ENCODE measurements at places on chromosomes 7 and 10. TPM values are rescaled to one million over a fixed set of nuclear protein-coding genes. Genes with fewer than 3 reads are reported as not detected.

Gene SPAM1
- not detected for total RNA-seq

DNA sequence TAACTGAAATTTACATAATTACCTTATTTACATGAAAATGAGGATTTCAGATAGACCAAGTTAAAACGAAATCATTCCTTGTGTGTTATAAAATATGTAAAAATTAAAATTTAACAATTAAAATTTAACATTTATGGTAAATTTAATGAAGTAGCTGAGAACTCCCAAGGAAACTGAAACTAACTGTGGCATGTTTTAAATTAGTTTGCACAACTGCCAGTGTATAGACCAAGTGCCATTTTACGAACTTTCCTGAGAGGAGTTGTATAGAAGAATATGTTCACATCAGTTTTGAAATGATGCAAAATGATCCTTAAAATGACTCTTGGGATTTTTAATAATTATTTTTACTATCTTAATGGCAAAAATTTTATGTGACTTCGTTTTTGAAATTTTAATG is 23.6 kb downstream of the PDLIM1 start:
- peak overlapping the region; percentile 40 for H3K4me3 ChIP-seq
- DNase-seq = no peak
- peaks cover 63% of the 10 kb centered on the region for H3K36me3 ChIP-seq
- peak overlapping the region; percentile 99 for H3K27ac ChIP-seq
- peaks cover 31% of the 10 kb centered on the region for H3K4me1 ChIP-seq

DNA sequence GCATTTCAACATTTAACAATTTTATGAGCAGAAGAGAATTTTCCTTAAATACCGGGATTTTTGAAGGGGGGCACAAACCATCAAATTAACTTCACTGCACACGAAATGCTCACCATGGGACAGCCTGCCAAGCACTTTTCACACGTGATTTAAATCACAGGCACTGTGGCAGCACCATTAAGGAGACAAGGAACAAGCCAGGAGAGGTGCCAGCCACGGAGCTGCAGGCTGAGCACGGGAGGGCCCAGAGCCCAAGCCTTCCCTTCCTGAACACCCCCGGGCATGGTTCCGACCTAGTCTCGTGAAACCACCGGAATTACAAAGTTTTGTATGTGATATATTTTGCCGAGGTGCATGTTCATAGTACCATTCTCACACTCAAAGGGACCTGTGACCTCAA is 13.4 kb downstream of the PITRM1 start:
- H3K36me3 ChIP-seq = peaks cover 73% of the 10 kb centered on the region
- H3K4me1 ChIP-seq = no peaks in the 10 kb centered on the region
- DNase-seq = no peak
- H3K4me3 ChIP-seq = no peak overlapping the region

- peak; percentile 8 for DNase-seq
- no peak overlapping the region for H3K27ac ChIP-seq
- no peak overlapping the region for H3K4me3 ChIP-seq
- H3K27me3 ChIP-seq = no peaks in the 10 kb centered on the region
- H3K4me1 ChIP-seq = peaks cover 6% of the 10 kb centered on the region
Observed at GRCh38 chr10:3926675-3927525, 141.9 kb upstream of the KLF6 start.

Gene LRRTM3
- not detected for total RNA-seq

DNA sequence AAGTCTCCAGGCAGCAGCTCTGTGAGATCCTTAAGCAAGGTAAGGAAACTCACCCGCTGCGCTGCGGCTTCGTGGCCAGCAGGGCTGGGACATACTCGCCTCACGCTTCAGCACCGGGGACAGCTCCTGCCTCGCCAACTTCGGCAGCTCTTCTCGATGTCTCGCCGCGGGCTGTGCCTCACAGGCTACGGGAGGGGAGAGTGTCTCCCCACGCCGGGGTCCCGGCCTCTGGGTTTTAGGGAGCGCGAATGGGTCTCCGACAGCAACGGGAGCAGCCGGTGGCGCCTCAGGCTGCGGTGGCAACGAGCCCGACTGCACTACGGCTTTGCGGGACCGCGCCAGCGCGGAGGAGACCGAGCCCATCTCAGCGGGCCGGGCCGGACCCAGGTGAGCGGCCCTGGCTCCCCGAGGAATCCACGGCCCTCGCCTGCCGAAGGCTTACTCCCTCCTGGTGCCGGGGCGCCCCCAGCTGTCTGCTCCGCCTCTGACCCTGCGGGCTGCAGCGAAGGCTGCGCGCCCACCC is 62.4 kb downstream of the LSM5 start:
- no peak overlapping the region for H3K4me3 ChIP-seq
- peaks cover 48% of the 10 kb centered on the region for H3K27me3 ChIP-seq
- no peaks in the 10 kb centered on the region for H3K36me3 ChIP-seq
- H3K27ac ChIP-seq = no peak overlapping the region

- H3K4me3 ChIP-seq = no peak overlapping the region
- H3K4me1 ChIP-seq = peaks cover 10% of the 10 kb centered on the region
- peaks cover 96% of the 10 kb centered on the region for H3K36me3 ChIP-seq
- H3K27ac ChIP-seq = peak overlapping the region; percentile 51
- H3K27me3 ChIP-seq = no peaks in the 10 kb centered on the region
- peak; percentile 62 for DNase-seq
Observed at GRCh38 chr10:46006219-46006618, 24.2 kb downstream of the NCOA4 start.

GRCh38 chr7:8261711-8262695 is at the start of gene ICA1:
Gene ICA1 (minus strand): TSS chr7:8262167. CDS start chr7:8235926, 26,241 bp downstream.
- H3K27me3 ChIP-seq = no peaks in the 10 kb centered on the region
- peak; percentile 66 for DNase-seq
- H3K36me3 ChIP-seq = no peaks in the 10 kb centered on the region
- H3K4me1 ChIP-seq = no peaks in the 10 kb centered on the region

Gene SSC4D
- 0.42 TPM for total RNA-seq

DNA sequence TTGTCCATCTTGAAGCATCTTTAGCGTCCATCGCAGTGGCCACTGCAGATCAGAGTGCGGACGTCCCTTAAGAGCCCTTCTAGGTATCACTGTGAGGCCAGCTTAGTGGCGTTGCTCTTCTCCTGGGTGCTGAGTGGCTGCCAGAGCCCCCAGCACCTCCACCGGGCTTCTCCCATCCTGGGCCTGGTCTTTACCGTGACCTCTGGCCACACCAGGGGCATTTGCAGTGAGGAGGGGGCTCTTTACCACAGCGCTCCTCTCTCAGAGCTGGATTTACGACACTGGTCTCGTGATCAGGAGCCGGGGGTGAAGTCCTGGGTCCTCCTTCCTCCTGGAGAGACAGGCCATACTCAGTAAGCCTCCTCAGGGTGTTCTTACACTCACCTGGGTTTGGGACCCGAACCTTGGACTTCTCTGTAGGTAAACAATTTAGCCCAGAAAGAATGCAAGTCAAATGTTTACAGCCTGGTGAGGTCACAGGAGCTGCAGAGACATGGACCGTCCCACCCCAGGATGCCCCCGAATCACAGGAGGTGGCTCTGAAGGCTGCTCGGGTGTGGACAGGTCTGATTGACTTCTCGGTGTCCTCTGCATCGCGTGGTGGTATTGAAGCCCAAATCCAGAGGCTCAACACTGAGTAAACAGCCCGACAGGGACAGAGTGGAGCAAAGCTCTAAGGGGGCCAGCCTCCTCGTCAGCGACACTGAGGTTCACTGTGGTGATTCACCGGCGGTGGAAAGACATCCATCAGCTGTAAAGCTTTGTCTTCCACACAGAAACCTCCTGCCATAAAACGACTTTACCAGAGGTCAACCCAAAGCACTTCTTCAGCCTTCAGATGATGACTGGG is 33.0 kb downstream of the JAKMIP3 start:
- H3K4me3 ChIP-seq = no peak overlapping the region
- H3K27ac ChIP-seq = no peak overlapping the region
- DNase-seq = no peak
- H3K27me3 ChIP-seq = peaks cover 28% of the 10 kb centered on the region

Gene CCDC3
- total RNA-seq = 0.10 TPM

- peaks cover 9% of the 10 kb centered on the region for H3K27me3 ChIP-seq
- no peak for DNase-seq
- peaks cover 2% of the 10 kb centered on the region for H3K4me1 ChIP-seq
- no peak within 1 kb of the TSS for H3K27ac ChIP-seq
- H3K36me3 ChIP-seq = no peaks in the 10 kb centered on the region
Observed at GRCh38 chr10:133237588-133238465, at the start of gene VENTX. Gene VENTX (plus strand): TSS chr10:133237855. CDS start chr10:133237915, 60 bp downstream.

DNA sequence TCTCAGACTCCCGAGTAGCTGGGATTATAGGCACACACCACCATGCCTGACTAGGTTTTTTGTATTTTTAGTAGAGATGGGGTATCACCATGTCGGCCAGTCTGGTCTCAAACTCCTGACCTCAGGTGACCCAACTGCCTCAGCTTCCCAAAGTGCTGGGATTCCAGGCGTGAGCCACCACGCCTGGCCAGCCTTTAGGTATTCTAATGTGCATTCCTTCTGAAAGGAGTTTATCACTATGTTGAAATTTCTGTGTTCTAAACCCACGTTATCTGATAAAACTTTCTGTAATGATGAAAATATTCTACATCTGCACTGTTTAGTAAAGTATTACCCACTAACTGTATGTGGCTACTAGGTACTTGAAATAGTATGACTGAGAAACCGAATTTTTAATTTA is 110.6 kb upstream of the IMMP2L start:
- no peak for DNase-seq
- H3K4me3 ChIP-seq = no peak overlapping the region
- no peaks in the 10 kb centered on the region for H3K36me3 ChIP-seq
- peaks cover 59% of the 10 kb centered on the region for H3K27me3 ChIP-seq

Gene TFPI2
- total RNA-seq = not detected

DNA sequence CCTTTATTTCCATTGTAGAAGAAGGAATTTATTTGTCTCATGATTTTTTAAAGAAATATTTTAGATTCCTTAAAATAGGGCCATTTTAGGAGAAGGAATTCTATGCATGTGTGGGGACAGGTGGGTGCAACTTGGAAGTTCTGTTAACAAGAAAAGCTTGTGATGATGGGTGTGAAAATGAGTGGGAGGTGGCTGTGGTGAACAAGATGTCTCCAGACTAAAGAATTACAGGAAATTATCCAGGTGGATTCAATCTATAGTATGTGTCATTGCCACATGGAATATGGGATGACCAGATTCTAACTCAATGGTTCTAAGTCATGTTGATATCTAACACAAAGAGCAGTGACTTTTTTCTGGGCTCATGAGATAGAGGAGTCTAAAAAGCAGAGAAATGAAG is 229.6 kb upstream of the IGFBP3 start:
- no peaks in the 10 kb centered on the region for H3K27me3 ChIP-seq
- no peak overlapping the region for H3K4me3 ChIP-seq
- H3K27ac ChIP-seq = no peak overlapping the region
- peaks cover 37% of the 10 kb centered on the region for H3K4me1 ChIP-seq
- no peak for DNase-seq

DNA sequence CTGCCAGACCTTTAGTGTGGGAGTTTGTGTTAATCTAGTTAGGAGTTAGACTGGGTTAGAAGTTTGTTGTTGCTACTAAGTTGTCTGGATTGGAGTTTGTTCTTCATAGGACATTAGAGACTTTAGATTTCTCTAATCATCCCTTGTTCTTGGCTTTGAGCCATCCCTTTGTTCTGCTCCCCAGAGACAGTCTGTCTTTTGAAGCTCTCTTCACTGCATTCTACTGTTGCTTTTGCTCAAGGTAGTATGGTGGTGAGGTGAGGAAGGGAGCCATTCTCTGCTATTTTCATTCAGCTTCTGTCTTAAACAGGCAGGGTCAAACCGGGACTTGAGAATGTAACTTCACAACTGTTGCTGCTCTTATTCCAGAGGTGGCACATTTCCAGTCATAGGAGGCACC is 10.4 kb upstream of the TARP start:
- no peak for DNase-seq
- H3K27me3 ChIP-seq = peaks cover 80% of the 10 kb centered on the region
- H3K4me1 ChIP-seq = no peaks in the 10 kb centered on the region
- no peaks in the 10 kb centered on the region for H3K36me3 ChIP-seq
- no peak overlapping the region for H3K4me3 ChIP-seq

DNA sequence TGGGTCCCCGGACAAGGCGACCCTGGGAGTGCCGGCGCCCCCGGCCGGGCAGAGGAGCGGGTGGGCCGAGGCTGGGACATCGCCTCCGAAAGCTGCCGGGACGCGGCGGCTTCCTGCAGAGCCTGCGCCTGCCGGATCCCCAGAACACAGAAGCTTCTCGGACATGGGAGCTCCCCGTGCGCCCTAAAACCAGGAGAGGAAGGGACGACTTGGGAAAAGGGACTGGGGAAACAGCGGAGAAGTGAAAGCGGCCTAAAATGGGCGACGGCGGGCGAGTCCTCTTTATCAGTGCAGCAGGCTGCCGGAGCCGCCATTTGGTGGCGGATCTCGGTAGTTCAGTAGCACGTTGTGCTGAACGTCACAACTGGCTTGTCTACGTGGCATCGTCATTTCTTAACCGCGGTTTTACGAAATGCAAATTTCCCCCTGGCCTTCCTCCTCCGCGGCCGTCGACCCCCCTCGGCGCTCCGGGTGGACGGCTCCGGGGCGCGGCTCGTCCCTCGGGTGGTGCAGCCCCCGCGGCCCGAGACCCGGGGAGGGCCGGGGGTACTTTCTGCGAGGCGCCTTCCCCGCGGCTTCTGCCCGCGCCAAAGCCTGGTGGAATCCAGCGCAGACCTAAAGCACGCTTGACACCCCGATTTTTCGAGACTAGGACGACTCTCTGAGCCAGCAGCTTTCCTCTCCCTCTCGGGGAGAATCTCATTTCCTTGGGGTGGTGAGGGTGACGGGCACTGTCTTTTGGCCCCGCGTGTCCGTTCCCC is 9.9 kb upstream of the SPAG6 start:
- no peaks in the 10 kb centered on the region for H3K4me1 ChIP-seq
- no peak for DNase-seq
- peak overlapping the region; percentile 65 for H3K4me3 ChIP-seq
- H3K27me3 ChIP-seq = peaks cover 15% of the 10 kb centered on the region
- peaks cover 8% of the 10 kb centered on the region for H3K36me3 ChIP-seq

GRCh38 chr7:139591550-139592195 is 68.2 kb downstream of the CLEC2L start:
- peaks cover 95% of the 10 kb centered on the region for H3K36me3 ChIP-seq
- H3K27me3 ChIP-seq = no peaks in the 10 kb centered on the region
- no peak overlapping the region for H3K4me3 ChIP-seq

DNA sequence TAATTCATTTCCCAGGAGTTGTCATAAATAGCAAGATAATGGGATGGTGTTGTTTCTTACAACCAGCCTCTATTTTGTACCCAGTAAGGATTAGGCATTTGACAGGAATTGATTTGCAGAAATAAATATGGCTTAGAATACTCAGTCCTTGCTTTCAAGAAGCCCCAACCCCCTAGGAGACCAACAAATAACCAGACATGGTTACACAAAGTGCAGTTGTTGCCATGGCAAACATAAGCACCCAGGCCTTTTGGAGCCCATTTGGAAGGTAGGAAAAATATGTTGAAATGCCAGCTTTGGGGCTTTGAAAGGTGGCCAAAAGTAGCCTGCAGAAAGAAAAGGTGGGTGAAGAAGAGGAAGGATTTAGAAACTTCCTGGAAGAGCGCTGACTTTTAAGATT is 397.5 kb downstream of the CDC14C start:
- no peaks in the 10 kb centered on the region for H3K4me1 ChIP-seq
- no peaks in the 10 kb centered on the region for H3K36me3 ChIP-seq
- H3K4me3 ChIP-seq = no peak overlapping the region
- no peak overlapping the region for H3K27ac ChIP-seq

DNA sequence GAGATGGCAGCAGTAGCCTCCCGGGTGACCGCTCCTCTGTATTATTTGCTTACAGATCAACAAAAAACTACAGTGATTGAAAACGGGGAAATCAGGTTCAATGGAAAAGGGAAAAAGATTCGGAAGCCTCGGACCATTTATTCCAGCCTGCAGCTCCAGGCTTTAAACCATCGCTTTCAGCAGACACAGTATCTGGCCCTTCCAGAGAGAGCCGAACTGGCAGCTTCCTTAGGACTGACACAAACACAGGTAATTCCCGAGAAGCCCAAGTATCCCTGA is 2.2 kb downstream of the DLX6 start:
- H3K4me3 ChIP-seq = no peak overlapping the region
- H3K36me3 ChIP-seq = no peaks in the 10 kb centered on the region
- H3K27me3 ChIP-seq = peaks cover 51% of the 10 kb centered on the region

Gene SORCS3
- total RNA-seq = not detected

Gene NUTM2D
- 2.3 TPM for total RNA-seq
